H9 (cell line): ENCODE measurements at places on chromosomes 6 and 20.

- no peak for DNase-seq
Observed at GRCh38 chr20:17823409-17824144, 123.8 kb downstream of the BANF2 start.

- DNase-seq = no peak
Observed at GRCh38 chr6:30841644-30842504, 42.4 kb upstream of the DDR1 start.

DNA sequence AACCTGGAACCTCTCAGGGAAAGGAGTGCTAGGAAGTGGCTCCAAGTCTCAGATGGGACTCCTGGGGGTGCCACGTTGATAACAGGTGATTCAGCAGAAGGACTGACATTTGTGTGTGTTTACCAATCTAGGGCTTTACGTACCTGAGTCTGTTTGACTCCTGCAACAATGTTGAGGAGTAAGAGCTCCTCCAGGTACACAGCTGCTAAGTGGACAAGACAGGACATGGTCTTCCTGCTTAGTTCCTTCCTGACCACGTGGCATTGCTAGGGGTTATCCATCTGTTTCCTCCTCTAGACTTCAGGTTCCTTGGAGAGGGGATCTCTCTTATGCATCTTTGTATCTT lies 164.5 kb upstream of the SLC24A3 start:
- no peak for DNase-seq

DNA sequence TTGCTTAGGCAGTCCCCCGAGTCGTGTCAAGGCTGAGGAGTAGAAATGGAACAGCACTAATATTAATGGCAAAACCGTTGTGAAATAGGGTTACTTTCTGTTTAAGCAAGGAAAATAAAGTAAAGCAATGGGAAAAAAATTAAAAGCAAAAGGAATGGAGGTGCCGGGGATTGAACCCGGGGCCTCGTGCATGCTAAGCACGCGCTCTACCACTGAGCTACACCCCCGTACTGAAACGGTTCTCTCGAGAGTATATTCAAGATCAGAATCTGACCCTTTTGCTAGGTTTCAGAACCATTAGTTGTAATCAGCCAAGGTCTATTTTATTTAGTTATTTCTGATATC lies 85.5 kb downstream of the TRIM27 start:
- DNase-seq = peak; percentile 64

DNA sequence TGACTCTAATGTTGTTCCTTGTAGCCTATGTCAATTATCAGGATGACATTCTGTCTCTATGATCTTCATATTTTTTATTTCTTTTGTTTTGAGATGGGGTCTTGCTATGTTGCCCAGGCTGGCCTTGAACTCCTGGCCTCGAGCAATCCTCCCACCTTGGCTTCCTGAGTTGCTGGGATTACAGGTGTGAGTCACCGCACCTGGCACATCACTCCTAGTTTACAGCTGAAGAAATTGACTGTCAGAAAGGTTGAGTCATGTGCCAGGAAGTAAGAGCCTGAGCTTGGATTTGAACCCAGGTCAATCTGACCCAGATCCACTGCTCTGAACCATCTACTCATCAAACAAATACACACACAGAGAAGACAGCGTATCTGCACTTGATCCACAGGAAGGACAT lies 14.4 kb downstream of the PPP1R3G start:
- DNase-seq = no peak
